Frontal cortex (tissue), 4 donors: ENCODE measurements at places on chromosomes 16 and 17. TPM values are rescaled to one million over a fixed set of nuclear protein-coding genes. Genes with fewer than 3 reads are reported as not detected.

GRCh38 chr17:9202532-9202931 is 181.2 kb downstream of the NTN1 start:
- no peak for DNase-seq

DNA sequence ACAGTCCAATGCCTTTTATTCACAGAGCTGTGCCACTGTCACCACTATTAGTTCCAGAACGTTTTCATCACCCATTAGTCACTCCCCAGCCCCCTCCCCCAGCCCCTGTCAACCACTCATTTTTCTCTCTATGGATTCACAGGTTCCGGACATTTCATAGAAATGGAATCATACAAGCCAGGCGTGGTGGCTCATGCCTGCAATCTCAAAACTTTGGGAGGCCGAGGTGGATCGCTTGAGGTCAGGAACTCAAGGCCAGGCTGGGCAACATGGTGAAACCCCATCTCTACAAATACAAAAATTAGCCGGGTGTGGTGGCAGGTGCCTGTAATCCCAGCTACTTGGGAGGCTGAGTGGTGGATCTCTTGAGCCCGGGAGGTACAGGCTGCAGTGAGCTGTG is 759 bp upstream of the PAM16 start:
- DNase-seq, result no peak

DNA sequence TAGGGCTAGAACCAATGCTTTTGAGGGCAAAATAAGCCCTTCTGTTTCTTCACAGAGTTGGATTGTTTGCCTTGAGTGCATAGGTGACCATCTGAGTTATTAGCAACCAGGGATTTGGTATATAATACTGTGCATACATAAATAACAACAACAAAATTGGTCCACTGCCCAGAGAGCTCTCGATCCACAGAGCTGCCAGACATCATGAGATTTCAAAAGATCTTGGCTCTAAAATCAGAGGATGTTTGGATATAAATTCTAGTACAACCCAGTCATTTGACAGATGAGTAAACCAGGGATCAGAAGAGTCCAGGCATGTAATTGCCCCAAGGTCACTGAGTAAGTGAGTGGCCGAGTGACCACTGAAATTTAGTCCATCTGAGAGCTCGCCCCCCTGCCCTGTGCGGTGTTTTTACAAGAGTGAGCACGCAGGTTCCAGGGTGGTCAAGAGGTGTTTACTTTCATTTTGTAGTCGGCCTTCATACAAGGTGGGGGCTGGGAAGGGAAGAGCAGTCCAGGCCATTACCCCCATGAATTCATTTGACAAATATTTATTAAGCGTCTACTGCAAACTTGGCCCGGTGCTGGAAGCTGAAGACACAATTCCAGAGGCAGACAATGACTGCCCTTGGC is 1.8 kb upstream of the MT2A start:
- no peak for DNase-seq

DNA sequence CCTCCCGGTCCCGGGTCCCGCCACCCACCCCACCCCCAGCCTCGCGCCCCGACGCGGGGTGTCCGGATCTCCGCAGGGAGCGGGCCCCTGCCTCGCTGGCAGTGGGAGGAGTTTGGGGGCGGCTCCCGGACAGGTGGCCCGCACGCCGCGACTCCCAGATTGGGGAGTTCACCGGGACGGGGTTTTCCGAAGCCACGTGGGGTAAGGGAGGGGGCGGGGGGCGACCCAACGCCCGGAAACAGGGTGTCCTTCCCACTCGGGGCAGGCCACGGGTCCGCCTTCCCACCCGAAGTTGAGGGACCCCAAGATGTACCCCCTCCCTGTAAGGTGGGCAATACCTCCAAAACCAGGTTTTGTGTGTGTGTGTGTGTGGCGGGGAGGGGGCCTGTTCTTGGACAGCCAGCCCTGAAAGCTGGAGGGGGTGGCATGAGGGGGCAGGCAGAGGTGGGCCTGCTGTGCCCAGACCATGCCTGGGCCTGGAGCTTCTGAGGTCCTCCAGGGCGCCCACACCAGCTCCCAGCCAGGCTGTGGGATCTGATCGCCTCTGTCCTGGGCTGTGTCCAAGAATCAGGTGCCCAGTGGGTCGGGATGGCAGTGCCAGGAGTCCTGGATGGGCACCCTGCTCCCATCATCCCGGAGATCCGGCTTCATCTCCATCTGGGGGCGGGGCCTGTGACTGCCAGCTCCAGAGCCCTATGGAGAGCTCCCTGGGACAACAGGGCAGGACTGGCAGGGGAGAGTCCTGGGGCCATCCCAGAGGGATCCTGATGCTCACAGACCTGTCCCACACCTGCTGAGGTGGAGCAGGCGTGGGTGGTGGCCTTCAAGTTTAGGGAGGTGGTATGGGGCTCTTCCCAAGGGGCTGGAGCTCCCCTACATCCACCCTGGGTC is 767 bp downstream of the SYNGR2 start:
- DNase-seq, result peak; percentile 72

- no peak for DNase-seq
Observed at GRCh38 chr17:18235743-18236256, 10.4 kb downstream of the LLGL1 start.

DNA sequence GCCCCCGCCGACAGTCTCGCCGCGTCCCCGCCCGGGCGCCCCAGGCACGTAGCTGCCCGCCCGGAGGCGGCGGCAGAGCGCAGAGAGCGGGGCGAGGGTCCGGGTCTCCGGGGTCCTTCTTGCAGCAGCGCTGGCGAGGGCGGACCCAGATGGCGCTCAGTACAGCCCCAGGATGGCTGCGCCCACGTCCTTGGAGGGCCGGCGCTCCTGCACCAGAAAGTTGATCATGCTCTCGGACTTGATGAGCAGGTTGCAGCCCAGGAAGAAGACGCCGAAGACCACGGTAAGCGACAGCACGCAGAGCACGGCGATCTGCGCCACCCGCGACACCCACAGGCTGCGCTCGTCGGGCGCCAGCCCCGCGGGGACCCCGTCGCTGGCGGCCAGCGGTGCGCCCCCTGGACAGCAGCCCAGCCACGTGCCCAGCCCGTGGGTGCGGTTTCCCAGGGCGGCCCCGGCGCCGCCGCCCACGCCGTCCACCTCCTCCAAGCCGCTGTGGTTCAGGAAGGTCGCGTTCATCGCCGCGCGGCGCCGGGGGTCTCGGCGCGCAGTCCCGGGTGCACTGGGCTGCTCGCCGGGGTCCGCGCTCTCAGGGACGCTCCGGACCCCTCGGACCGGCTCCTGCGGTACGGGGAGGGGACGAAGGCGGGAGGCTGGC is 435 bp downstream of the RPRML start:
- DNase-seq, result no peak

- DNase-seq, result no peak
Observed at GRCh38 chr16:89890886-89891657, 17.7 kb downstream of the TCF25 start.

DNA sequence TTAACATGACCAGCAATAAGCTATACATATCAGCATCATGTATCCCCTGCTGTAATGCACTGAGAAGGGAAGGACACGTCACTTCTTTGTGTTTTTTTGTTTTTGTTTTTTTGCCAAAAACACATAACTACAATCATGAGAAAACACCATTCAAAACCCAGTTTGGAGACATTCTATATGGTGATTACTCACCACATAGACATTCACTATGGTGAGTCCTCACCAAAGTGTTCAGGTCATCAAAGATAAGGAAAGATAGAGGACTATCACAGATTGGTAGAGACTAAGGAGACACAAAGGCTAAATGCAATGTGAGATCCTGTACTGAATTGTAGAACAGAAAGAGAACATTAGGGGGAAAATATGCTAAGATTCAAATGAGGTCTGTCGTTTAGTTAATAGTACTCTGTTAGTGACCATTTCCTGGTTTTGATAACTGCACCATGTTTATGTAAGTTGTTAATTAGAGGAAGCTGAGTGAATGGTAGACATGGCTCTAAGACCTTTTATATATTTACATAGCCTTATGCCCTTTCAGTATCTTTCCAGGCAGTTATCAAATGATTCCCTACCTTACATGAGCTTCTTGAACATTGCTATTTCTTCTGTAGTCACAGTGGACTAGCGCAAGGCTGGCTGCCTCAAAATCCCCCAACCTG is 46.6 kb downstream of the PIK3R5 start:
- no peak for DNase-seq

The RAB11FIP4 gene
- 48.1 TPM for total RNA-seq

DNA sequence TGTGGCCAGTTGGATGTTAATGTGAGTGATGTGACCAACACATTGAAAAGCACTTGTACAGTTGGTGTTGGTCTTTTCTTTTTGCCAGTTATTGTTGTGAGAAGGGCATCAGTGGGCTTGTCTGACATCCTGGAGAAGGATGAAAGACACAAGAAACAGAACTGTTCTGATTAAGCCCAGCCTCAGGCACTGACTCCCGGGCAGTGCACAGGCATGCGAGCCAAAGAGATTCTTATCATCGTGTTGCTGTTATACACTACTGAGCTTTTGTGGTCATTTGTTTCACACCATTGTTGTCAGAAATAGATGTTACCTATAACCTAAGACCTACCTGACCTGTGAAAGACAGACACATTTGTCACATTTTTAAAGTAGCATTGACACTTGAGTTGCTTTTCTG is 236.8 kb upstream of the CA10 start:
- DNase-seq, result no peak

DNA sequence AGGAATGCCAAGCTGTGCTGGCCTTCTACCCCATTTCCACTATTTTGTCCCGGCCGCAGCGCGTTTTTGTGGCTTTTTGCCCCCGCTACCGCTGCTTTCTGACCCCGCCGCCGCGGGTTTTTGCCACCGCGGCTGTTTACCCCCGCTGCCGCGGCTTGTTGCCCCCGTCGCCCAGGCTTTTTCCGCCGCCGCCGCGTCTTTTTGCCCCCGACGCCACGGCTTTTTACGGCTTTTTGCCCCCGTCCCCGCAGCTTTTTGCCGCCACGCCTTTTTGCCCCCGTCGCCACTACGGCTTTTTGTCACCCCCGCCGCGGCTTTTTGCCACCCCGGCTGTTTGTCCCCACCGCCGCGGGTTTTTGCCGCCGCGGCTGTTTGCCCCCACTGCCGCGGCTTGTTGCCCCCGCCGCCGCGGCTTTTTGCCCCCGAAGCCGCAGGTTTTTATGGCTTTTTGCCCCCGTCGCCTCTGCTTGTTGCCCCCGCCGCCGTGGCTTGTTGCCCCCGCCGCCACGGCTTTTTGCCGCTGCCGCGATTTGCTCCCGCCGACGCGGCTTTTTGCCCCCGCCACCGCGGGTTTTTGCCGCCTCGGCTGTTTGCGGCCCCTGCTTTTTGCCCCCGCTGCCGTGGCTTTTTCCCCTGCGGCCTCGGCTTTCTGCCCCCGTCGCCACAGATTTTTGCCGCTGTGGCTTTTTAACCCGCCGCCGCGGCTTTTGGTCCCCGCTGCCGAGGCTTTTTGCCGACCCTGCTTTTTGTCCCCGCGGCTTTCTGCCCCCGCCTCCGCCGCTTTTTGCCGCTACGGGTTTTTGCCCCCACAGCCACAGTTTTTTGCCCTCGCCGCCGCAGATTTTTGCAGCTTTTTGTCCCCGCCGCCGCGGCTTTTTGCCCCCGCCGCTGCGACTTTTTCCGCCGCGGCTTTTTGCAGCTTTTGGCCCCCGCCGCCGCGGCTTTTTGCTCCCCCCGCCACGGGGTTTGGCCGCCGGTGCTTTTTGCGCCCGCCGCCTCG is 520.4 kb upstream of the WSB1 start:
- DNase-seq, result no peak

DNA sequence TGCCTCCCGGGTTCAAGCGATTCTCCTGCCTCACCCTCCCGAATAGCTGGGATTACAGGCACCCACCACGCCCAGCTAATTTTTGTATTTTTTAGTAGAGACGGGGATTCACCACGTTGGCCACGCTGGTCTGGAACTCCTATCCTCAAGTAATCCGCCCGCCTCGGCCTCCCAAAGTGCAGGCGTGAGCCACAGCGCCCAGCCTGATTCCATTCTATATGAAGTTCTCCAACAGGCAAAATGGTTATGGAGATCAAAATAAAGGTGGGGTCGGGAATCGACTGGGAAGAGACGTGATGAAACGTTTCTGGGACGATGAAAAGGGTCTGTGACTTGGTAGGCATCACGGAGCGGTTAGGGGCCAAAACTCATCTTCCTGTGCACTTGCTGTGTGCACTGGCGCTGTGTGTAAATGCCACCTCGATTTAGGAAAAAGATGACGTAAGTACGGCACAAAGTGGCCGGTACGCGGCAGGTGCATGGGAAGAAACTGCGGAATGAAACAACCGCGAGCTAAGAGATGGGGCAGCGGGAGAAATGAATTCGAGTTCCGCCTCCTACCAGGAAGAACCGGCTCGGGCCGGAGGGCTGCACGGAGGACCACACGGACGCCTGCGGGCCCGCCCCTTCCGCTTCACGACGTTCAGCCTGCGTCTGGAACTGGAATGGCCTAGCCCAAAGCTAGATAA is 1.6 kb downstream of the TP53 start:
- peak; percentile 73 for DNase-seq

The DPEP2 gene
- 0.82 TPM for total RNA-seq

The SYT17 gene
- total RNA-seq, result 8.2 TPM

The PLA2G10 gene
- total RNA-seq, result not detected

- no peak for DNase-seq
Observed at GRCh38 chr17:50165867-50166517, at the start of gene SGCA. Gene SGCA, plus strand, starts transcription at chr17:50166005. Its CDS starts 36 bp downstream, at chr17:50166041.

GRCh38 chr16:84266451-84266850 is 26.6 kb upstream of the KCNG4 start:
- DNase-seq, result peak; percentile 46

DNA sequence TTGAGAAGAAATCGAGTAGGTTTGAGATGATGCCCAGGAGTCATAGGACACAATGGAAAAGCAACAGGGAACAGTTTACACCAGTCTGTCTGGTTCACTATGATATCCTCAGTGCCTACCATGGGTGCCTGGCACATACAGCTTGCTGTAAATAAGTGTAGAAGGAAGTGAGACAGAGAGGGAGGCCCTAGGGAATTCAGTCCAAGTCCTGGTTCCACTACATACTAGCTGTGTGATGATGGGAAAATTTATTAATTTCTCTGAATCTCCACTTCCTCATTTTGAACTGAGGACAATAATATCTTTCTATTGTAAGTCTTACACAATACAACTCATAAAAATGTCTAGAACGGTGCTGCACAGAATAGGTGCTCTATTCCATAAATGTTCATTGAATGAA is 53.3 kb upstream of the LYRM9 start:
- DNase-seq, result no peak

DNA sequence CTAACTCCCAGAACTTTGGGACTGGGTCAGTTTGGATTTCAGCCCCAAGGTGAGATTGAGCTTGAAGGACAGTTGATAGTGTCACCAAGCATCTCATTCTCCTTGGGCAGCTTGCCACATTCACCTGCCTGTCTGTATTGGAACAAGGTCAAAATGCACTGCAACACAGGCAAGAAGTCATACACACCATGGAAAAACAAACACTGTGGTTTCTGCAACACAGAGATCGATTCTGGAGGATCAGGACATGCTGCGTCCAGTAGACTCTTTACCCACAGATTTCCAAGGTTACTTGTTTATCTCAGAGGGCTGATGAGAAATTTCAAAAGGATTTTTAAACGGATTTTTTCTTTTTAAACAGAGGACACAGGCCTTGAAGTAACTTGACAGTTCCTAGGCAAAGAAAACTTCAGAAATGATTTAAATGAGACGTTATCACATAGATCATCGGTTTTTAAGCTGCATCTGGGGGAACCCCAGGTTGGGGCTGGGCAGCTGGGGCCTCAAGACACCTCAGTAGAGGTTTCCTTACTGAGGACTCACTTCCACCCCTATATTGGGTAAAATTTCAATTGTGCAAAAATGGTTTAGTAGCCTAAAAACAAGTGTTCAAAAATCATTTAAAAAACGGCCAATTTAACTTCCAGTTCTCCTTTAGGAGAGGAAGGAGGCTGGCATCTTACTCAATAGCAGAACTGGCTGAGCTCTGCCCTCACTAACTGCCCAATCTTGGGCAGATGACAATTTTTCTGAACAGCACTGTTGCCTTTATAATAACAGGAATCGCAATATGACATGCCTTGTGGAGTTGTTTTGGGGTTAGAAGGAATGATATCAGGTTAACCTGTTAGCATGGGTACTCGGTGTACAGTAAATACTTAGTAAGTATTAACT is 299.3 kb downstream of the XYLT1 start:
- DNase-seq, result no peak

The DCTN5 gene
- 75.0 TPM for total RNA-seq

The MAP3K3 gene
- 17.1 TPM for total RNA-seq
